ENCODE measurements at places on chromosomes 11 and 22.

DNA sequence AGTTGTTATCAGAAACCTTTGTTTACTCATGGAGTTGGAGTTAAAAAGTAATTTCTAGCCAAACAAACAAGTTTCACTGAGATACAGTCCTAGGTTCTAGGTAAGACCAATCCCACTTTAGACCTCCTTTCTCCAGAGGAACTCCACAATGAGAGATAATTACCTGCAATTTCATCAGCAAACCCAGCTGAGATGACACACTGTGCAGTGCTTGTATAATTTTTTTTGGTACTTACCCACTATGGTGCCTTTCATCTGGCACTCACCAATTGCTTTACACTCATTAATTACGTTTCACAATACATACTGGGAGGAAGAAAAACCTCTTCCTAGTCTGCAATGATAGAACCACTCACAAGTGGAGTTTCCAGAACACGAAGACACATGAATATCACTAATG, 1.8 kb upstream of the MUC15 start:
- DNase-seq: no peak

DNA sequence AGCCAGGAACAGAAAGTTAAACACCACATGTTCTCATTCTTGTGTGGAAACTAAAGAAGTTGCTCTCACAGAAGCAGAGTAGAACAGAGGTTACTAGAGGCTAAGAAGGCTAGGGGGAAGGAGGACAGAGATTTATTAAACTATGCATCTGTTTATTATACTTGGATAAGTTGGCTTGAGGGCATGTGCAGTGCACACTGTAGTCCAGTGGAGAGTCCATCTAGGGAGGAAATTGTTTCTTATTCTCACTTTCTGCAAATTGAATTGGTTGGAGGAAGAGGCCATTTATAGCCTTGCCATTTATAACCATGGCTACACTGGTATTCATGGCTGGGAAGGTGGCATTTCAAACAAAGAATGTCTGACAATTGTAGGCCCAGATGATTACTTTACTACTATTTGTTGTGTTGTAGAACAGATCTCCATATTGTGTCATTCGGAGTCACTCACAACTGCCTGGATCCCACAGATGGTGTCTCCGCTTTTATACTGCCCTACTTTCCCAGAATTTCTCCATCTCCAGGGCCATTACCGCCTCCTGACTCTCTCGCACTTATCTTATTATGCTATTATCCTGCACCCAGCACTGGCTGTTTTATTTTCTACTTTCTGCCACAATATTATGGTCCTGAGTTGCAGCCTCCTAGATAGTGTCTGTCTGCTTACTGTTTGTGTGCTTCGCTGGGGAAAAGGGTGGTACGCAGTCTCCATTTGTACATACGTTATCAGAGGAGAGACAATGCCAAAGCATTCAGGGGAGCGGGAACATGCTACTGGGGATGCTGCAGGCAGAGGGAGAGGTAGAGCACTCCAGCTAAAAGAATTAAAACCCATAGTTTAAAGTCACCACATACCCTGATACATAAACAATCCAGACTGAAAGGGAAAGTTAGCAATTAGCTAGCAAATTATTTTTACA, 169.3 kb upstream of the BLID start:
- peak; percentile 40 for DNase-seq

DNA sequence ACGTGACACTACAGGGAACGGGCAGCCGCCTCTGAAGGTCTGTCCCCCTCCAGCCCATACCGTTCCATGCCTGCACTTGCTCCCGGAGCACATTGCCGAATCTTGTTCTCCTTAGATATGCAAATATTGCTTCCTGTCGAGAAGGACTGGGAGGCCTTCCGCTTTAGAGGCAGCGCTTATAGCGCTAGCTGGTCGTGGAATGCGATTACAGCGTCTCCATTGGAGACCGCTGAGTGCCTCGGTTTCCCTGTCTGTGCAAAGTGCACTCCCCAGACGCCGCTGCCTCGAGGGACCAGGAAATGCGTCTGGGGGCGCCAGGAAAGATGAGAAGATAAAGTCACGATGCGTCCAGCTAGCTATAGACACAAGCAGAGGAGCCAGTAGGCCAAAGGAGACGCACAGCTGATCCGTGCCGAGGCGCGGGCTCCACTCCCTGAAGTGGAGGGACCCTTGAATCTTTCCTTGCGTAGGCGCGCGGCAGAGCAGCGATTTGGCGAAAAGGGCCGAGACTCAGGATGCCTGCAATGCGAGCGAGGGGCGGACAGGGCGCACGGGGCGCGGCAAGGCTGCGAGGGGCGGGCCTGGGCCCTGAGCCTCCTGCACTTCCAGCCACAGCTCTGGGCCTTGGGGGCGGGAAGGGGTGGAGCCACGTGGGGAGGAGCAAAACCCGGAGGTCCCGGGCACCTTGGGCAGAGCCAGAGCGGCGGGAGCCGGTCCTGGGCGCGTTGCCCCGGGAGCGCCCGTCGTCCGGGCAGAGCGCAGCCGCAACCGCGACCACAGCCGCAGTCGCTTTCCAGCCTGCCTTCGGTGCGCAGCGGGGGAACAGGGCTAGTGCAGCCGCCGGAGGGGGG, at the start of gene RASSF10:
RASSF10 (plus strand) TSS at position 692 of the 851 bp plus-strand sequence. CDS start 261 bp downstream, outside the sequence.
- DNase-seq: no peak

DNA sequence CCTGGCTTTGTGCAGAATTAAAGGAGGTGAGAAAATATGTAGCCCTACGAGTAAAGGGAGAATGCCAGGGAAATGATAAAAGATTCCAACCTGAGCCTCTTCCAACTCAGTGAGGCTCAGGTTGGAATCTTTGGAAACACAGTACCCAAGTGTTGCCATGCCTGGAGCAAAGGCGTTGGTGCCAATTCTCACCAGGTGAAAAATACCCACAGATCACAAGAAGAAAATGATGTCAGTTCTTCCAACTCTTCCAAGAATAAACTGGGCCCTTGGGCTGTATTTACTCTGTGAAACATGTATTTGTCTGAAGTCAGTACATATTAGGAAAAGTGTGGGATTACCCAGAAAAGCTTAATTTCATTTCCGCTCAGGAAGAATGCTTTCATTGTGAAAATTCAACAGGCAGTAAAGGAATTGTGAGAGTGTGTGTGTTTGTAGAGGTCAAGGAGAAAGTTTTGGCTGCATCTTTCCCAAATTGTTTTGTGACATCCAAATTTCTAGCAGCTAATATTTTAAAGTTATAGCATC, 235.3 kb upstream of the MPPED2 start:
- no peak for DNase-seq

GRCh38 chr11:73387594-73388264, 11.5 kb downstream of the RELT start:
- no peak for DNase-seq

DNA sequence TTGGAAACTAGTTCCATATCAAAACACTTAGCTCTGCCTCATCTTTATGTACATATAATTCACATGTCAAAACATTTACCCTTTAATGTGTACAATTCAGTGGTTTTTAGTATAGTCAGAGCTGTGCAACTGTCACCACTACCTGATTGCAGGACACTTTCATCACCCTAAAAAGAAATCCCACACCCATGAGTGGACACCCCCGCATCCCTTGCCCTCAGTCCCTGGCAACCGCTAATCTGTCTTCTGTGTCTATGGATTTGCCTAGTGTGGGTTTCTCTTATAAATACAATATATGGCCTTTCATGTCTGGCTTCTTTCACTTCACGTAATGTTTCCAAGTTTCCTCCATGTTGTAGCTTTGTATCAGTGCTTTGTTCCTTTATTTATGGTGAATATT, 8.6 kb upstream of the EMID1 start:
- no peak for DNase-seq

GRCh38 chr11:11272254-11272653, 80.8 kb downstream of the CSNK2A3 start:
- no peak for DNase-seq

DNA sequence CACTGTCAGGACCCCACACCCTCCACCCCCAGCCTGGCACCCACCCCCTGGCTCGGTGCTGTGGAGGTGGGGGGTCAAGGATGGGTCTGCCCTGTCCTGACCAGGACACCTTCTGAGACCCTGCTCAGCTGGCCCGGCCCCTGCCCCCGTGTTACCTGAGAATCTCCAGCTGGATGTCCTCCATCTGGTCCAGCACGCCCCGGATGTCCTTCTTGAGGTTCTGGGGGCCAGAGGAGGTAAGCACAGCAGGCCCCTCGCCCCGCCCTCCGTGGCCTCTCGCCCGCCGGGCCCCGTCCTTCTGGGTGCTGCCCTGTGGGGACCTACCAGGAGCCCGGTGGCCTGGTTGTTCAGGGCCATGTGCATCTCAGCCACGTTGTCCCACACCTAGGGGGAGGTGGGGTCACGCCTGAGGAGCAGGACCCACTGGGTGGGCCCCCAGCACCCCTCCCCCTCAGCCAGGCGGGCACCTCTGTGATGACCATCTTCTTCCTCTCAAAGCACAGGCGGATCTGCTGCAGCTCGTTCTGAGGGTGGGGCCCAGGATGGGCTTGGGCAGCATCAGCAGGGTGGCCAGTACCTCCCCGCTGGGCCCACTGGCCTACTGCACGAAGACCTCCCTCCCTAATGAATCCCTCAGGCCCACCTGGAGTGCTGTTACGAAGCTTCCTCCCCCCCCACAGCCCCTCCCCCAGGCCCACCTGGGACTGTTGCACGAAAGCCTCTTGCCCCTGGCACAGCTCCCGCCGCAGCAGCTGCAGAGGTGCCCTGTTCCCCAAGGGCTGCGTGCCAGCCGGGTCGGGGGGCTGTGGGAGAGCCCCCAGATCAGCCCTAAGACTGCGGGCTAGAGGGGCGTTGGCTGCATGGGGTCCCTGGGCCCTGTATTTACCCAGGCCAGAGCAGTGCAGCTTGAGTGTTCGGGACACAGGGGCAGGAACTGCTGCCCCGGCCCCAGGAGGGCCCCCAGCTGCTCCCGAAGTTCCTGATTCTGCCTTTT, 1.3 kb downstream of the CCDC188 start:
- no peak for DNase-seq

DNA sequence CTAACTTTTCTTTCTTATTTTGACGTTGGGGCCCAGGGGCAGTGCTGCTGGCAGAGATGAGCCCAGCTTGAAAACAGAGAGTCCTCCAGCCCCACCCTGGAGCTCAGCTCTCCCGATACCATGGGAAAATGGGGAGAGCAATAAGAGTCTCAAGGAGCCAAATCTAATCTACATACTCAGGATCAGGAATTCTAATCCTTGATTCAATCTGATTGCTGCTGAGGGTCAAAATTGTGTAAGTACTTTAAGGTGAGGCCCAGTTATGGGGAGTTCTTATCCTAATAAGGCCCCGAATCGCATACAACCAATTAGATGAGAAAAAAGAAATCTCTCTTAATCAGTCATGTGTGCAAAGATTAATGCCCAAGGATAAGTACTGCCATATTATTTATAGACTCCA, 202.9 kb downstream of the FAM76B start:
- DNase-seq: no peak

DNA sequence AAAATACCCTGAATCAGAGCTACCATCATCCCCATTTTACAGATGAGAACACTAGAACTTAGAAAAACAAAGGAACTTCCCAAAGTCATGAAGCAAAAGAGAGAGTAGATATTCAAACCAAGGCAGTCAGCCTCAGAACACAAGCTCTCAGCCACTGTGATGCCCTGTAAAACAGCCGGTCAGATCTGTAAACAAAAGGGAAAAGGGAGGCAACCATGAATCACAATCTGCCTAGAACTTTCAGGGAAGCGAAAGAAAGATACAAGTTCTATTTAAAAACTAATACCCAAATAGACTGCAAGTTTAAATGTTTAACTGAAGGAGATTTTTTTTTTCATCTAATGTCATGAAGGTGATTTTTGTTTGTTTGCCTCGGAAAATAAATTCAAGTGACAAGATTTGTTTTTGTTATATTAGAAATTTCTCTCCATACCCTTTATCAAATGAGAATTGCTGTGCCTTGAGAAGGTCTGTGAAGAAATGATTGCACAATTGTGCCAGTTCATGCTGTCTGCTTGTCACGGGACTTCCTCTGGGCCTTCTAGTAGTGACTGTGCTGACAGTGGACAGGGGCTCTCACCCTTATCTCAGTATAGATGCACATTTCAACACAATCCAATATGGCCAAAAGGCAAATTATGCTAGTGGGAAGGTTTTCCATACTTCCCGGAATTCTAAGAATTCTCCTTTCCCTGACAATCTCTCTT, 11.7 kb downstream of the SAA1 start:
- DNase-seq: peak; percentile 77

GRCh38 chr11:110160016-110160415, 66.8 kb downstream of the ZC3H12C start:
- DNase-seq: peak; percentile 35

DNA sequence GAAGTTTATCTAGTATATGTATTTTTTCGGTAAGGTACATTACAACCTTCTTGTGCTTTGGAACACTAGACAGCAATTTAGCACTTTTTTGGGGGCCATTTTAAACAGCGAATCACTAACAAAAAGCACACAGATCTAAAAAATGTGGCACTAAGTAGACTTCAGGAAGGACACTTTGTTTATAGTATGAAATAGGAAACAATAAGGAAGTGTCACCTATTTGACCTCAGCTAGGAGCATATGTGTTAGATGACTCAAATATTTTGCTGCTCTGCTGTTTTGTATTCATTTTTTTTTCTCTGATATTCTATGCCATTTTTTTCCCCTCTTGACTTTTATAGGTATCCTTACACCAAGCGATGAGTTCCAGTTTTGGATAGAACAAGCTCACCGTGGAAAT, 5.6 kb downstream of the DYNC2H1 start:
- DNase-seq: no peak

- no peak for DNase-seq
These were observed 337.8 kb downstream of the MIAT start for GRCh38 chr22:26995235-26995634.

GRCh38 chr11:69674267-69674885, 777 bp downstream of the LTO1 start:
- peak; percentile 84 for DNase-seq

GRCh38 chr22:47057916-47058585, 295.6 kb downstream of the TBC1D22A start:
- no peak for DNase-seq

DNA sequence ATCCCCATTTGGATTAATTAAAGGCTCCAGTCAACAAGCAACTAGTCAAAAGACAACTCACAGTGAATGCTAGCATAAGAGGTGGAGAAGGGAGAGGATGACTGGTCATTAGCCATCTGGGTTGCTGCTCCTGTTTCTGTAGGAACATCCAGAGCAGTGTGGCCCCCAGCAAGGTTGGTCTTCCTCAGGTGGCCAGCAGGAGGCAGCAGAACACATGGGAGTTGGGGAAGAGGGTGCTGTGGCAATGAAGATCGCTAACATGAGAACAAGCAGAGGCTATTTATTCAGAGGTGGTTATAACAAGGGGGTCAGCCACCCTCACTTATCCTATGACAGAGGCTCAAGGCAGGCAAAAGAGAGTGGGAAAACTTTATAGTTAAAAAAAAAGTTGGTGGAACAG, 21.3 kb downstream of the IZUMO1R start:
- peak; percentile 25 for DNase-seq

DNA sequence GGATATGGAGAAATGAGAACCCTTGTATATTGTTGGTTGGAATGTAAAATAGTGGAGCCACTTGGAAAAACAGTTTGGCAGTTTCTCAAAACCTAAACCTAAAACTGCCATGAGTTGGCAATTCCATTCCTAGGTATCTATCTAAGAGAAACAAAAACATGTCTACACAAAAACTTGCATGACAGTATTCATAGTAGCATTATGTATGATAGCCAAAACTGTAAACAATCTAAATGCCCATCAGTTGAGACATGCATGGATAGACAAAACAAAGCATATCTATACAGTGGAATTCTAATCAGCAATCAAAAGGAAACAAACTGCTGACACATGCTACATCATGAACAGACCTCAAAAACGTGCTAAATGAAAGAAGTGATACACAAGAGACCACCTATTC, 34.9 kb downstream of the TRAF6 start:
- no peak for DNase-seq

Measured in amniotic epithelial cell (primary cell).